ENCODE measurements at places on chromosomes 2 and 18.

GRCh38 chr2:215657844-215658243 lies 222.0 kb upstream of the FN1 start:
- no peak for DNase-seq

DNA sequence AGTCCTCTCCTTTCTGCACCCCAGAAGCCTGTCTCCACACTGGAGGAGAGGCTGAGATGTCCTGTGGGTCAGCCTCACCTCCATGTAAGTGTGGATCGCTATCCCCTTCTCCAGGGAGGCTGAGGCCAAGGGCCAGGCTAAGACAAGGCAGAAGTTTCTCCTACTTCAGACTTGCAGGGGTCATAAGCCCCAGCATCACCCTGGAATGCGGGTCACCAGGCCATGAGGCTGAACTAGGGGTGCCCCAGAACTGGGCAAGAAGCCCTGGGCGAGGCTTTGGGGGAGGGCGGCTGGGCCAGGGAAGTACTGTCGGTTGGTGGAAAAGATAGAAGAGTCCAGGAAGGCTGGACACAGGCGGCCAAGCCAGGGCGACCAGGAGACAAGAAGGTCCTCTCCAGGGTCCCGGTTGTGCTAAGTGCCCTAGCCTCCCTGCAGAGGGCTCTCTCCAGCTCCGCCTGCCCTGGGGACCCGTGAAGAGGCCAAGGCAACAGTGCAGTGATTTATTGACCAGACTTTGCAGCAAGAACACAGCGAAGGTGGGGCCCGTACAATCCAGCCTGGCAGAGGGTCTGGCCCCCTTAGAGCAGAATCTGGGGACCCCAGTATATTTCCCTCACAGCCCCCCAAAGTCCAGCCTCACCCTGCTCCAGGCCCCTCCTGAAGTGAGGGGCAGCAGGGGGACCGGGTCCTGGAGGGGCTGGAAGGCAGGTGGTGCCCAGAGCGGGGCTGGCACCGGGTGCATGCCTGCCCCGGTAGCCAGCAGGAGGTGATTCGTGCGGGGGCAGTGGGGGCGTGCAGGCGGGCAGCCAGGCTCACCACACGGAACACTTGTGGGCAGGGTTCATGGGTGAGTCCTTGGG lies 8.1 kb downstream of the ECEL1 start:
- no peak for DNase-seq

- no peak for DNase-seq
Measured at GRCh38 chr2:8858264-8858663, 20.9 kb upstream of the KIDINS220 start.

GRCh38 chr2:187939180-187939579 lies 352.5 kb upstream of the GULP1 start:
- no peak for DNase-seq

GRCh38 chr2:236321415-236321814 lies 57.2 kb upstream of the ASB18 start:
- DNase-seq = no peak

DNA sequence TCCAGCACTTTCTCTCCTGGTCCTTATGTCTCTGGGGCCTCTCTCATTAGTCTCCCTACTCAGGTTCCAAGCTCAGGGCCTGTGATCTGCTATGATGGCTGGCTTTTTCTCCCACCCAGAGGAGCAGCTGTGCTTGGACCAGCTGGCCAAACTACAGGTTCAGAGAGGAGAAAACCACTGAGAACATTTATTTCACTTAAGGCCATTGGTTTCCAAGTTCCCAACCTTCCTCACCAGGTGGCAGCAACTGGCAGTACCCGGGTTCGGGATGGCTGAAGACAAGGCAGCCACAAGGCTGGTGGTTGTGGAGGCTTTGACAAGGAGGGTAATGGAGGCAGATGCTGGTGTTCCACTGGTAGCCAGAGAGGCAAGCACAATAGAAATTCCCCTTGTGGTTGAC lies 29.9 kb upstream of the SELENOI start:
- DNase-seq = no peak

DNA sequence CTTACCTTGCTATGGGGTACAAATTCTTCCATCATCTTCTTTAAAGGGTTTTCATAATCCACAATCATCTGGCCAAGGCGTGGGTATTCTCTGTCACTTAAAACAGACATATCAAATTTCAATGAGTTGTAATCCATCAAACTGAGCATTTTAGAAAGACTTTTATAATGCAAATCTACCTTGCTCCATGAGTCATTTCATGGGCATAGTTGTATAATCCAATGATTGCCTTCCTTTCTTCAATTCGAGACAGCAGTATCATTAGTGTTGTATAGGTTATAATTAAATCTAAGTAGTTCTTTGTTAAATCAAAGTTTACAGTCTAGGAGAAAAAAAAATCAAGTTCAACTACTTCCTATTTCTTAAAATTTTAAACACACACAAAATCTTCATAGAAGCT lies 36.3 kb downstream of the NCKAP1 start:
- DNase-seq = no peak

DNA sequence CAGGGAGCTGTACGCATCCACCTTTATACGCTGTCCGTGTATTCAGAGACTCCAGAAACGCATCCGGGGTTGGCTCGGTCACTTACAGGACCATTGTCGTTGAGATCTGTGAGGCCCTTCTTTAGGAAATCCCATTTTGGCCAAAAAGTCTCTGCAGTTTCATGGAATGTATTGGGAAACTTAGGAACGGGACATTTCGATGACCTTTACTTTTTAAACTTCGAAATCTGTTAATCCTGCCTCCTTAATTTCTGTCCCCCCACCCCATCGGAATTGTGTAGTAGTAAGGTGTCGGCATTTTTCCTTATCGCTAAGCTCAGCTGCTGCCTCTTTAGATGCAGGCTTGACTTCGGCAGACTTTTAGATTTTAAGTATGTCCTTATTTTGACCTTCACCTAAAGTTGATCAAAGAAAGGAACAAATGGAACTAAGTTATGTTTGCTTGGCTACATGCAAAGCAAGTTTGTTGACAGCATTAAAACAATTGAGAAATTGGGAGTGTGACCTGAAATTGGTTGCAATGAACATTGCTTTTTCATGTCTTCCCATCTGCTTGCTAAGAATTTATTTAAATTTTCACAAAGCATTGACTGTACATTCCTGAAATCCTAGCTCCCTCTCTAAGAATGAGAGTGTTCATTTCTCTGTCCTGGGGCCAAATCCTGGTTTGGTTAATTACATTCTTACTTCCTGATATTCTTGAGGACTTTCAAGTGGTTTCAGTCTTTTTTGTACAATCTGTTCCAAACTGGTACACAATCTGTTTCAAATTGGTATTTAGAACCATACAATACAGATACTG lies 884 bp upstream of the RAPH1 start:
- no peak for DNase-seq

DNA sequence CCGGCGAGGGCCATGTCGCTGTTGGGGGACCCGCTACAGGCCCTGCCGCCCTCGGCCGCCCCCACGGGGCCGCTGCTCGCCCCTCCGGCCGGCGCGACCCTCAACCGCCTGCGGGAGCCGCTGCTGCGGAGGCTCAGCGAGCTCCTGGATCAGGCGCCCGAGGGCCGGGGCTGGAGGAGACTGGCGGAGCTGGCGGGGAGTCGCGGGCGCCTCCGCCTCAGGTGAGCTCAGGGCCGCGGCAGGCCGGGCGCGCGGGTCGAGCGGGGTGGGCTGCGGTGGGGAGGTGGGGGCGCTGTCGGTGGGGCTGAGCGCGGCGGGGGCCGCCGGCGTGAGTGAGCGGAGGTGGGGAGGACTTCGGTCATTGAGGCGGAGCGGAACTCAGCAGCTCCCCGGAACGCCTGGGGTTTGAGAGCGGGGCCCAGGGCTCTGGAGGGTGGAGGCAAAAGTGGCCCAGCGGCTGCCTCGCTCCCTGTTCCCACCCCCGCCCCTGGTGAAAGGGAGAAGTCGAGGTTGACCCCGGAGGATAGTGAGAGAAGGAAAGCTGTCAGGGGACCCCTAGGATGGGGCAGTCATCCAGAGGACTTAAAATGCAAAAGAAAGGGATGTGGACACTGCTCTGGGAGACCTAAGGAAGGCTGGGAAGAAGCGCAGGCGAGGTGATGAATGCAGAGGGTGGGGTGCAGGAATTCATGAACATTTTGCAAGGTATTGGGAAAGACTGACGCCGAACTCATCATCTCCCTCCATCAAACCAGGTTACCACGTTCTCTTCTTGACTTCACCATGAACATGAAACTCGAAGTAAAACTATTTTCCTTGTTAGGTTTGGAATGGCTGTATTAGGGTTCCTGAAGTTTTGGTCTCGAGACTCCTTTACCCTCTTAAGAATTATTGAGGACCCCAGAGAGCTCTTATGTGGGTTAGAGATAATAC lies 633 bp downstream of the MALT1 start:
- DNase-seq = peak; percentile 46

DNA sequence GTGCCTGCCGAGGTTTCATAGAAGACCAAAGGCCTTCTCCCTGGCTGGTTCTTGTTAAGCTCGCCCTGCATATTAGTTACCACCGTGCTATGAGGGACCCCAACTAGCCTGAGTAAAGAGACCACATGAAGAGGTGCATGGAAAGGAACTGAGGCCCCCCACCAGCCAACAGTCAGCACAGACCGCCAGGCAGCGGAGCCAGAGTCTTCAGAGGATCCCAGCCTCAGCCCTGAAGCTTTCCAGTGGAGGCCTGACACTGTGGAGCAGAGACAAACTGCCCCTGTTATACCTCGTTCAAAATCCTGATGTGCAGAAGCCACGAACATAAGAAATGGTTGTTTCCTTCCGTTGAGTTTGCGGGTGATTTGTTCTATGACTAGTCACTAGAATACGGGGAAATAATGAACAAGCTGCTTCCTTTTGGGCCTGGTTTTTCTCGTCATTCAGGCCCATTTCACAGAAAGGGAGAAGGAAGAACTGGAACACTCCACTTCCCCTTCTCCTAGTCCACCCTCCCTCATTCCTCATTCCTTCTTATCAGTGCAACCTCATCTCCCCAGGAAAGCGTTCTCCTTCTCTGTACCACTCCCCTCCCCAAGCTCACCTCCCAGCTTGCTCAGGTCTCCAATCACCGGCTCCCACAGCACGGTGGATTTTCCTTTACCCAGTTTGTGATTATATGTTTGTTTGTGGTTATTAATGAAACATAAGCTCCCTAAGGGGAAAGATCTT lies 3.0 kb upstream of the GLI2 start:
- no peak for DNase-seq

GRCh38 chr18:13222856-13223281 lies 4.3 kb downstream of the LDLRAD4 start:
- no peak for DNase-seq

DNA sequence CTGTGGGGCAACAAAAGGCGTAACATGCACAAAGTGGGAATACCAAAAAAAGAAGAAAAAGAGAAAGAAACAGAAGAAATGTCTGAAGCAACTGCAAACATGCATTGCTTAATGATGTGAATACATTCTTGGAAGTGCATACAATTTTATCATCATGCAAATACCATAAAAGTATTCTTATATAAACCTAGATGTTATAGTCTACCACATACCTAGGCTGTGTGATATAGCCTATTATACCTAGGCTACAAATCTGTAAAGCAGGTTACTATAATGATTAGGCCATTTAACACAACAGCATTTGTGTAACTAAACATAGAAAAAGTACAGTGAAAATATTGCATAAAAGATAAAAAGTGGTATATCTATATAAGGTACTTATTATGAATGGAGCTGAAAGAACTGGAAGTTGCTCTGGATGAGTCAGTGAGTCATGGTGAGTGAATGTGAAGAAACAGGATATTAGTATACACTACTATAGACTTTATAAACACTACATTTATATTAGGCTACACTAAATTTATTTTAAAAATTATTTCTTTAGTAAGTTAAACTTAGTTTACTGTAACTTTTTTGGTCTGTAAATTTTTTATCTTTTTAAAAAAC lies 319.4 kb upstream of the KCNH7 start:
- DNase-seq = no peak

DNA sequence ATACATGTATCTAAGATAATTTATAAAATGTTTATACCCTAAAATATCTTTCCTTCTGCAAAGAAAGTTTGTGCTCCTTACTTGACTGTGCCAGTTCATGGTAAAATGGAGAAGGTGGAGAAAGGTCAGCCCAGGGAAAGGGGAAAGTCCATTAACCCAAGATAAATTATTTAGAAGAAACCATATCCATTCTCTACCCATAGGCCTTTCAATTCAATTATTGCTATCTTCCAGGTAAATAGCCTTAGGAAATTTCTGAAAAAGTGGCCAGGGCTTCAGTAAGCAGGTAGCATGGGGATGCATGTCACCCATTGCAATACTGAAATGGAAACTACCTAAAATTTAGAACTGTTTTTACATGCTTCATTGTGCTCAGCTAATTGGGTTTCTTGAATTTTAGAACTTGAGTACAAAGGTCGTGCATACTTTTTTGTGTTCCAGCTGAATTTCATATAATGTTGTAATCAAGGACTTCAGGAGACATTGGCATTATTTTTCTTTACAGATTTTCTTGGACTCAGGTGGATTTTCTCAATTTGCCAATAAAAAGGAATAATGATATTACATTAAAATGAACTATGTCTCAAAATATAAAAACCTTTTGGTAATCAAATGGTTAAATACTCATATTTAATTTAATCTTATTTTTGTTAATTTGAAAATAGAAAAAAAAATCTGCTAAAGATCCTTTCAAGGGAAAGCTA lies 124.9 kb downstream of the CSRNP3 start:
- no peak for DNase-seq

- no peak for DNase-seq
Measured at GRCh38 chr2:74374509-74375205, 5.5 kb downstream of the DCTN1 start.

DNA sequence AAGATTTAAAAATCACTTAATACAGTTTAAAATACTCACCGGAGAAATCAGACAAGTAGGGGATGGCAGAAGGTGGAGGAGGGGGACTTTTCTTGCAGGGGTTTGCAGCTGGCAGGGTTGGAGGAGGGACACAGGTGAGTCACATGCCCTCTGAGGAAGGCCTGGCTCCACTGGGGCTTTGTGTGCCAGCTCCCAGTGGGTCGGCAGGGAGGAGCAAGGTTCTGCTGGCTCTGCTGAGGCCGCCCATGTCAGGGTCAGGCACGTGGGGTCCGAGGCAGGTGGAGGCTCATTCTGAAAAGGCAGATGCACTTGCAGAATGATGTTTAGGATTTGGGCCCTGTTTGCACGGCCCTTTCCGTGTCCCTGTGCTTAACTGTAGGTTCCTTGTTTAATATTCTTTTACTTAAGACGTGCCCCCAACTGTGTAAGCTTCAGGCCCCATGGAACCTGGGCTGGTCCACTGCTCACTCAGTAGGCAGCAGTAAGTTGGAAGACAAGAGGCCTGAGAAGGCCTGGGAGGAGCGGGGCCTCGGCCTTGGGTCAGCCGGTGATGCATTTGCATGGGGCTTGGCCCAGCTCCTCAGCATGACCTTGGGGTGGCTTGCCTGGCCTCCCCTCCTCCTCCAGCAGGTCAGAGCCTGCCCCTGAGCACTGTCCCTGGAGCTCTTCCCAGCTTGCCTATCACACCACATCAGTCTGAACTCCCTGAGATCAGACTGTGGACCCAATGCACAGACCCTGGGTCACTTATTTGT lies 141.0 kb downstream of the GLI2 start:
- DNase-seq = no peak

DNA sequence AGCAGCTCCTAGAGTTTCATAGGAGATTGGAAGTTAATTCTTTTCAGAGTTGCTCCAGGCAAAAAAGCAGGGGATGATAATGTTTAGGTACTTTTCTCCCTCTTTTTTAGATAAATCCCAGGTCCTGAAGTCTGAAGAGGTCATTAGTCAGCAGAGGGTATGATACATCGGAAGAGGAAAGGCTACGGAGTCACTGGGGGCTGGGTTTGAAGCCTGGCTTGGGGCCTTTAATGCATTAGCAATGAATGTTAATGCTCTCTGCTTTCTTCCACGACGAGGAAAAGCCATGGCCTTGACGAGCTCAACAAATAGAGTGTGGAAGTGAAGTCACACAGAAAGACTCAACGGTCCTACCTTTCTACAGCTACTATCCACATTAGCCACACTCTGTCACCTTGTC lies 235.1 kb downstream of the NCKAP5 start:
- no peak for DNase-seq
